ENCODE measurements at places on chromosomes 12 and 14.

DNA sequence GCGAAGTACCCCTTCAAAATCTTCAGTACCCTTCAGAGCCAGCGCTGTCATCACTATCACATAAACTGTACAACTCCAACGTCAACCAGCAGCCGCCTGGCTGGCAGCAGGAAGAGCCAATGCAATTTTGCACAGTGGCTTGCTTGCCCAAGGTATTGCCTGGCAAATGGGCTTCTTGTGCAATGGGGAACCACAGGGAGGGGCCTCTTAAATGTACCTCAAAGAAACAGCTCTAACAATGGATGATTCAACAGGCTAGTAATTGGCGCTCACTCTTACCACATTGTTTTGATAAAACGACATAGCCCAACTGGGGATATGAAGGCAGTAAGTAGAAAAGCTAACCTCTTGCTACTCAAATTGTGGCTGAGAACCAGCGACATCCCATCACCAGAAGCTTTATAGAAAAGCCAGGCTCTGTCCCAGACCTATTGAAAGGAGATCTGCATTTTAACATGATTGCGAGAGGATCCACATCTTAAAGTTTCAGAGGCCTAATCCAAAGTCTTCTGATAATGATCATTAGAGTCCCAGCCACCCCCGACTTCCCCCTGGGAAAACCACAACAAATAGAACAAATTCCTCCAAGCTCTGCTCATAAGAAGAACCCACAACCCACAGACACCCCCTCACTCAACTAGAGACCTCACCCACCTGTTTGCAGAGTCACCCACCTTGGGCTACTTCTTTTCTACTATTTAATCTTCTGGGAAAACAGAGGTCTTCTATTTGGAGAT, 125.3 kb upstream of the HIF1A start:
- peak; percentile 88 for DNase-seq

DNA sequence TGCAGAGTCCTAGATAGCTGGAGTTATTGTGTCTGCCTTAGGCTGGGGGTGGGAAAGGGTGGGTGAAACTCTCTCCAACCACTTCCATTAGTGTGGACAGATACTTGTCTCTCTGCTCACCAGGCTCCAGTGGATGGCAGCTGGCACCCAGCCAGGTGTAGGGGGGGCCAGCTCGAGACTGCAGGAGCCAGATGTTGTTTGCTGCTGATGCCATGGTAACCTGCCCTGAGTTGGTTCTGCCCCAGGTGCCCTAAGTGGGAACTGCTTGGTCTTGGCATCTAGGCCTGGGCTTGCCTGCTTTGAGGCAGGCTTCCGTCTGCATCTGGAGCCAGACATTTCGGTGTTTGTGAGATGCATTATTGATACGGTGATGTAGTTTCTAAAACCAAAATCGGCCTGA, 82.2 kb downstream of the ADCK1 start:
- DNase-seq = no peak

DNA sequence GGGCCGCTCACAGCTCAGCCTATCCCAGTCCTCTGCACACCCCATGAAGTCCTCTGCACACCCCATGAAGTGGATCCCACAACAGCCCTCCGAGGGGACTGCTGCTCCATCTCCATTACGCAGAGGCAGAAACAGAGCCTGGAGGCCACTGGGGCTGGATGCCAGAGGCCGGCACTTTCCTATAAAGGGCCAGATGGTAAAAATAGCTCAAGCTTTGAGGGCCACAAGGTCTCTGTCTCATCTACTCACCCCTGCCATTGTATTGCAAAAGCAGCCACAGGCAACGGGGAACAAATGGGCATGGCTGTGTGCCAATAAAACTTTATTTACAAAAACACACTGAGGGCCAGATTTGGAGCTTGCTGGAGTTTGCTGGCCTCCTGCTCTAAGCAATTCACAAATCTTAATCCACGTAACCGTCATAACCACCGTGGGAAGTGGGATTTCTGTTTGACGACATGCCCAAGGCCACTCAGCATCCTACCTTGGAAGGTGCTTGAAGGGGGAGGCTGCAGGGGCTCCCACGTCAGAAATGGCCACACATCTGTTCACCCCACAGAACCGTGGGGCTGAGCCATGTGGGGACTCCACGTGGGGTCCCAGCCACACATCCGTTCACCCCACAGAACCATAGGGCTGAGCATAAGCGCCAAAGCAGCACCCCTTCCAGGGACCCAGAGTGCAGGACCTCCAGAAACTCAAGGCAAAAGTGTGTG, 92.0 kb downstream of the NCOR2 start:
- DNase-seq = no peak

DNA sequence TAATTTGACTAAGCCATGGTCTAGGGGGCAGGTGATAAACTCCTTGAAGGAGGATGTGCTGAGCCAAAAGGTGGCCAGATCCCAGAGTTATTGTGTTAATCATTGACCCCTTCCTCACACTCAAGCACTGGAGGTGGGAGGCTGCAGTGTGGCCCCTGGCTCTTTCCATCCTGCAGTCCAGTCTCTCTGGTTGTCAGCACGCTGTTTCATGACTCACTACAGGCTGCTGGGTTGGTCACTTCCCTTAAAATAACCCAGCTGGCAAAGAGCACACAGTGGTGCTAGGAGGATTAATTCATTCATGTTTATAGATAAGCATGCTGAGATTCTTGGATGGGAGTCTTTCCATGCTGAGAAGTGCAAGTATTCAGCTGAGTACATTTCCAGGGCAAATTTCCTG, 228.9 kb downstream of the ANO2 start:
- no peak for DNase-seq

- DNase-seq = peak; percentile 51
These were observed 2.2 kb downstream of the TBPL2 start for GRCh38 chr14:55438066-55438683.

GRCh38 chr12:82695531-82695930, 8.8 kb downstream of the TMTC2 start:
- no peak for DNase-seq

GRCh38 chr12:18431771-18432170, 170.5 kb downstream of the PIK3C2G start:
- no peak for DNase-seq

DNA sequence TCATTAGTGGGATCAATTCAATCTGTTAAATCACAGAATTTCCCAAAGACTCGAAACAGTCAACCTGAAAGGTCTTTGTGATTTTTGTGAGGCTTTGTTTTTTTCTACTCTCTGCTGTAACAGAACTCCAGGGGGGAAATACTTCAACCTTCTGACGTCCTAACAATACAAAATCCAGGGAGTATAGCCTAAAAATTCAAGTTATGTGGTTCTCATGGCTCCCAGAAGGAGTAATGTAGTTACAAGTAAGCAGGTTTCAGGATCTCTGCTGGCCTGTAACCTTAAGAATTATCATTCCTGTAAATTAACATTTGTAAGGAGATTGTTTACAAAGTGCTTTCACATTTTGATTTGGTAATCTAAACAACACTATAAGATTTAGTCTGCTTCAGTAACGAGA, 39.9 kb downstream of the VEZT start:
- DNase-seq = no peak

DNA sequence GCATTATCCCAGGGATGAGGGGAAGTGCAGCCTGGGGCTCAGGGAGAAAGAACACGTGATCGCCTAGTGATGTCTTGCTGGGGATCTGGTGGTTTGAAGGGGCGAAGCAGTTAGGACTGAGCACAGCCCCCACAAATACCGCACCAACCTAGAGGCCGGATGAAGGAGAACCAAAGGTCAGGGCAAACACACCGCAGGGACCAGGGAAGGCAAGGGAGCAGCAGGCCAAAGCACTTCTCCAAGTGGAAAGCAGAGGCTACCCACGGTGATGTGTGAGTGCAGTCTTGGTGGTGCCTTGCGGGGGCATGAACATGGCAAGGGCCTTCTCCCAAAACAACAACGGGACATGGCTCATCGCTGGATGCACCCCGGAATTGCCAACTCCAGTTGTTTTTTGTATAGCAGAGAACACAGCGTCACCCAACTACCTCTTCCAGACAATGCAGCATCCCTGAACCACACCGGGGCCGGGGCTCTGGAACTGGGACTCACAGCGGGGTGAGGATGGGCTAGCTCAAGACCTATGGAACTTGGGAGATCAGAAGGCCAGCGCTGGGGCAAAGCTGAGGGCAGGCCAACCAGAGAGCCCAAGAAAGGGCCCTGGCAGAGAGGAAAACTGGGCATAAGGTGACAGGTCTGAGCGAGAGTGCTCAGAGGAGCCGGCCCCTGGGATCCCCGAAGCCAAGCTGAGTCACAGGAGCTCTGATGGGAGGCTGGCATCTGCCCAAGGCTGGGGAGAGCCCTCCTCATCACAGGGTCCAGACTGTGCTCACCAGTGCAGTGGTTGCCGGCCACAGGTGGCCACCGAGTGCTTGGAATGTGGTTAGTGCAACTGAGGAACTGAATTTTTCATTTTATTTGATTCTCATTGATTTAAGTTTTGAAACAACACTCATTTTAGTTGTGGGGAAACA, 11.1 kb downstream of the GALNT16 start:
- no peak for DNase-seq

DNA sequence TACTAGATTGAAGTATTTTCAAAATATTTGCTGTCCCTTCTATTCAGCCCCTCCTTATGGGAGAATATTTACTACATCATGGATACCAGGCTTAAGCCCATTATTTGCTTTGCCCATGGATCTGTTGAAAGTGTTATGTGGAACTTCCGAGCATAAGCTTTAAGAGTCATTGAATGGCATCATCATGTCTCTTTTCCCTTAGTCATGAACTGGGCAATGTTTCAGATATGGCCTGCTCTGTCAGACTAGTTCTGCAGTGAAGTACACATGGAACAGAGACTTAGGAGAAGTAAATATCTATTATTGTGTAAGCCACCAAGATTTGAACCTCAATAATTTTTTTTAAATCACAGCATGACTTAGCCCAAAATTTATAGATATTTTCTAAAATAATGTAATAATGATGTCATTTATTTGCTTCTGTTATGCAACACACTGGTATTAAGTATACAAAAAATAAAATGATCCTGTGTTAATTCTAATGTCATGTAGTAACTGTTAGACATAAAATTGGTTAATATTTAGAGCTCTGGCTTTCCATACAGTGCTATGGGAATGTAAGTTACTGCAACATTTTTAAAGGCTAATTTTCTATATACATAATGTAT, 1097.3 kb downstream of the SLC16A7 start:
- DNase-seq = no peak

DNA sequence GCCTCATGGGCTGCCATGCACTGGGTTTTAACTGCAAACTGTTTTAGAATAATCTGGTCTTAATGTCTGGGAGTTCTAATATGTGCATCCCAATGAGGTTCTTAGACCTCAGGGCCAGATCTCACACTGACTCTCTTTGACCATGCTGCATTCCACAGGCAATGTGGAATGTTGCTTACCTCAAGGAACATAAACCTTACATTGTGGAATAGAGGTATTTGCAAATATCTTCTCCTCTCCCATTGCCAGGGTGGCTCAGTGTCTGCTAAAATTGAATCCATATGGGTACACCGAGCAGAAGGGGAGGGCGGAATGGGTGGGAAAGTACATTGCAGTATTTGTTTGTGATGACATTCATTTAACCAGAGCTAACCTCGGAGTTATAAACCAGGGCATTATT, 78.6 kb downstream of the CHST11 start:
- DNase-seq = no peak

- DNase-seq = no peak
These were observed 1140.7 kb upstream of the TMEM132C start for GRCh38 chr12:127126260-127126628.

GRCh38 chr14:70793637-70794036, 15.7 kb downstream of the MAP3K9 start:
- DNase-seq = no peak

DNA sequence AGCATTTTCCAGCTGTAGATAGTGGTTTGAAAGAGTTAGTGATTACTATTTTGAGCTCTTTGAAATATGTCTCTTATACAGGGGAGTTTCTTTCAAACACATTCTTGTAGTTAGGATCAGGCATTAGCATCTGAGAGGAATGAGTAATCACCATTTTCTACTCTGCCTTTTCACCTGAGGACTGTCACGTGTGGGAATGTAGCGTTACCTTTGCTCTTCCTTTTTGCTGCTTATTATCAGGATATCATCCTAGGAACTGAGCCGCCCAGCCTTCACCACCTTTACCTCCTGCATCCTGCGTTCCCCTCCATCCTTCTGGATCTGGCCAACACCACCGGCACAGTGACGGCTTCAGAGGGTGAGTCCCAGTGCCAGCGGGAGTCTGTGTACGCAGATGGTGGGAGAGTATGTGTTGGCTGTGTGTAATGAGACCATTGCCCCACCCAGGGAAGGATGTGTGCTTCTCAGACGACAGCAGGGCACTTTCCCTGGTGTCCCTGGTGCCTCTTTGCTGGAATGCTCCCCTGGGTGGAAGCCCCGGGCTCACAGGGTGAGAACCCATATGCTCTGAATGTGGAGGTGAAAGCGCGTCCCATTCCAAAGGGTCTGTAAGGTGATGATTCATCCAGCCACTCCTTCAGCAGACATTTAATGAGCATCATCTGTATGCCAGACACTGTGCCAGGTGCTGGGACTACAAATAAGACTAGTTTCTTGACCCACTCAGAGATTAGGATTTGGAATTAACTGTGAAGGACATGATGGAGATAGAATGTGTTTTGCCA, 27.5 kb downstream of the GSG1 start:
- DNase-seq = no peak

DNA sequence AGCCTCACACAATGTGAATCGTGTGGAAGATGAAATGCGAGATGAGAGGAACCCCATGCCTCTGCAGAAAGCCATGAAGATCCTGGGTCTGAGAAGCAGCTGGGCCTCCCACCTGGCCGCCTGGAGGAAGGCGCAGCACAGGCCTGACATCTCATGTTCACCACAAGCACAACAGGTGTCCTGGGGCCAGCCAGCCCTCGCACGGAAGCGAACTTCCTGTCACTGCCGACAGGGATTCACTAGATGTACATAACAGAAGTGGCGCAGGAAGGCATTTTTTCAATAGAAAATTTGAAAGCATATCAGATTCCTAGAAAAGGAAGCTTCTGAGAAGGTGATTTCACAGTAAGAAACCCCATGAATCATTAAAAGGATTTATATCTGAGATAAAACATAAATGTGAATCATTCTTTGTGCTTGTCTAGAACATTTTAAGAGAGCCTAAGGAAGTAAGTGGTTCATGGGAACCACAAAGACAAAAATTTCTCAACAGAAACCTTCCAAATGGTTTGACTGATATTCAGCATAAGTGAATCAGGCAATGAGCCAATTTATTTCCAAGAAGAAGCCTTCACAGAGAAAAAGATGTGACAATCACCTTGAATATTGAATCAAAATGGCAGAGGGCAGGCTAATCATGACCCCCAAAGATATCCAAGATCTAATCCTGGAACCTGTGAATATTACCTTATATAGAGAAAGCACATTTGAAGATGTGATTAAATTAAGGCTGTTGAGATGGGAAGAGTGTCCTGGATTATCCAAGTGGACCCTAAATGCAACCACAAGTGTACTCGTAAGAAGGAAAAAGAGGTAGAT, 311.9 kb downstream of the DUSP6 start:
- peak; percentile 57 for DNase-seq

- DNase-seq = no peak
These were observed 1.4 kb downstream of the PSMB5 start for GRCh38 chr14:23033251-23033727.

Data from suppressor macrophage (primary cell).